ENCODE measurements at places on chromosomes 2 and 18.

GRCh38 chr2:30695749-30696148 lies 111.5 kb downstream of the CAPN13 start:
- DNase-seq = no peak

GRCh38 chr2:133077269-133077822 lies 407.3 kb upstream of the LYPD1 start:
- DNase-seq = no peak

DNA sequence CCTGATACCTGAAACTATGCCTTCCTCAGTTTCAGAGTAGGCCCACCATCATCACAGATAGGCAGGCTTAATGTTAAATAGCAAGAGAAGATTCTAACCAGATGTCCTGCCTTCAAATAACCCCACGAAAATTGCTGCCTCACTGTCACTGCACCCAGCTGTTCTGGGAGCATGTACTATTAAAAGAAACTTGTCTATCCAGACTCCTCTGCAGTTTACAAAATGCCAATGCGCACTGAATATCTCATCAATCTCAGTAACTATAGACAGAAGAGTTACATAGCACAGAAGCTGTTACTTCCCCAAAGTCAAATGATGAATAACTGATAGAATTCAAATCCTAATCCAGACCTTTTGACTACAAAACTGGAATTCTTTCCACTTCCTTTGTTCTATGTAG lies 43.9 kb downstream of the WDR75 start:
- no peak for DNase-seq

GRCh38 chr2:68878753-68879152 lies 7.6 kb upstream of the BMP10 start:
- DNase-seq = no peak

- peak; percentile 56 for DNase-seq
Measured at GRCh38 chr18:2978661-2979106, 34.3 kb downstream of the LPIN2 start.

DNA sequence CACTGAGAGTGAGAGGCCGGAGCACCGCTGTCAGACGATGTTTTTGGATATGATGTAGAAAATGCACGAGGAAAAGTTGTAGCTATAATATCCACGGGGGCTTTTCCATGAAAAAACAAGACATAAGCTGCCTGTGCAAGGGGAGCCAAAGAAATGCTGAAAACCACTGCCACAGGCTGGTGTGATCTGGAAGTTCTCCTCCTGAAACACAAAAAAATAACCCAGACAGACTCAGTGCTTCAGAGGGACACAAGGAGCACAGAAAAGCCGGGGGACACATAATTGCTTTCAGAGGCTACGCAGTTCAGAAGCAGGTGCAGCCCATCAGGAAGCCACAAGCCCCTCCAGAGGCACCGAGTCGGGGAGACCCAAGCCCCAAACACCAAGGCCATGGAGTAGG lies 98.2 kb downstream of the ZNF516 start:
- DNase-seq = no peak

GRCh38 chr2:120791243-120791961 lies 55.7 kb downstream of the GLI2 start:
- no peak for DNase-seq

GRCh38 chr2:214127170-214127569 lies 283.7 kb upstream of the VWC2L start:
- DNase-seq = no peak
